T-helper 1 cell (primary cell): ENCODE measurements at places on chromosomes 3 and 15.
A peak's percentile ranks its signal among the peaks of the same experiment; 100 is the strongest.

- no peak for DNase-seq
Observed at GRCh38 chr15:98514034-98514622, 134.2 kb upstream of the IGF1R start.

- DNase-seq: no peak
Observed at GRCh38 chr15:20271647-20272046, 270.0 kb downstream of the GOLGA6L6 start.

- no peak for DNase-seq
Observed at GRCh38 chr3:128487813-128488635, 5.0 kb downstream of the GATA2 start.

DNA sequence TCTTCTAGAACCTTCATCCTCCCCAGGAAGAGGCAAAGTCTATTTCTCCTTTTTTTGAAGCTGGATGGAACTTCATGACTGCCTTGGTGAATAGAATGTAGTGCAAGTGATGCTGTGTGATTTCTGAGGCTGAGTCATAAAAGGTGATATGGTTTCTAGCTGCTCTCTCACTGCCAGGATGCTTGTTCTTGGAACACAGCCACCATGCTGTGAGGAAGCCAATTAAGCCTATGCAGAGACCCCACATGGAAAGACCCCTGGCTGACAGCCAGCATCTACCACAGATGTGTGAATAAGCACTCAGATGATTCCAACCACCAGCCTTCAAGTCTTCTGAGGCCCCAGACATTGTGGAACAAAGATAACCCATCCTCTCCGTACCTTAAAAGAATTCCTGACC, 57.0 kb downstream of the ISL2 start:
- no peak for DNase-seq

- DNase-seq: no peak
Observed at GRCh38 chr3:50521572-50521971, 18.1 kb upstream of the CACNA2D2 start.

GRCh38 chr15:43274136-43274535, 7.4 kb upstream of the TGM5 start:
- DNase-seq: no peak

- DNase-seq: no peak
Observed at GRCh38 chr3:58366699-58367098, 34.0 kb downstream of the PXK start.

DNA sequence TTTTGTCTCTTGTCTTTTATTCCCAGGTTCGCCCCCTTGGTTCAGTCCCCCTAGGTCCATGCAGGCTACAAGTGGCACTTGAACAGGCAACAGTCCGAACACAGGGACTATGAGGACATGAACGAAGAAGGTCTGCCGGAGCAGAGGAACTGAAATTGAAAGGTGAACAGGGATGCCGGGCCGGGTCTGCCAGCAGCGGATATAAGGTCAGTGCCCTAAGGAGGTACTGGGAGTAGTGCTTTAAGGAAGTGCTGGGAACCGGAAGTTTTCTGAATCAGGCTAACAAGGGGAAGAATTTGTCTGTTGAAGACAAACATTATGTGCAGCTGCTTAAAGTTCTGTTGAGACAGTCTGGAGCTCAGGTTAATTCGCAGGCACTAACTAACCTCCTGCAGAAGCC, 46.8 kb downstream of the LSM3 start:
- DNase-seq: no peak

GRCh38 chr3:142866841-142867631, 21.8 kb downstream of the PCOLCE2 start:
- DNase-seq: no peak

- DNase-seq: no peak
Observed at GRCh38 chr3:839981-840380, 252.8 kb upstream of the CNTN6 start.

DNA sequence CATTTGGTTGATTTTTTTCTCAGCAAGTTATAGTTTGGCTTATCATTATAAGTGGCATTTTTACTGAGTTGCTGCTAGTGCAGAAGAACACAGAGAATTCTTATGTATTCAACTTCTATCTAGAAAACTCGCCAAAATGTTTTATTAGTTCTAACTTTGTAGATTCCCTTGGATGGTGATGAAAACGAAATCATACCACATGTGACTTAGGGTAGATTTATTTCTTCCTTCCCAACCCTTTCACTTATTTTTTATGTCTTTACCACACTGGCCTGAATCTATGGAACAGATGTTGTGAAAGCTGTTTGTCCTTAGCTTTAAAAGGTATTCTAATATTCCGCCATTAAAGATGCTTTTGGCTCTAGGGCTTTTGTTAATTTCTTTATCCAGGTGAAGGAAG, 503.3 kb upstream of the CFAP20DC start:
- no peak for DNase-seq

DNA sequence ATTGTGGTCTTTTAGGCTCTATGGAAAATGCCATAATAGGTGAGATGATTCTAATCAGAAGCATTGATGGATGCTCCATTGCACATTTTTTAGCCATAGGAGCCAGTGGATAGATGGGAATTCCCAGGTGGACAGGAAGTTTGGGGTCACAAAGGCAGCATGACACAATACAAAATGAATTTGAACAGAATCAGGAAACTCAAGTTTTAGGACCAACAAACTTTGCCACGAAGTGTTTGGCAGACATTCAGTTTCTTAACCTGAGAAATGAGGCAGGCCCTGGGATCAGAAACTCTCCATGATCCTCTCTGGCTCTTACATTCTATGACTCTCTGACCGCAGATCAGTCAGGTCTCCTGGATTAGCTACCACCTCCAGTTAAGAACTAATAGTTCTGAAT, 275.4 kb downstream of the TIGIT start:
- no peak for DNase-seq

GRCh38 chr3:15390460-15390859, 36.9 kb downstream of the METTL6 start:
- no peak for DNase-seq

- no peak for DNase-seq
Observed at GRCh38 chr15:38367476-38367875, 86.5 kb upstream of the FAM98B start.

GRCh38 chr3:187265461-187265955, 26.0 kb downstream of the MASP1 start:
- DNase-seq: no peak

GRCh38 chr3:190497811-190498210, 16.1 kb upstream of the IL1RAP start:
- DNase-seq: no peak

- peak; percentile 50 for DNase-seq
Observed at GRCh38 chr3:182862159-182862860, 69.0 kb downstream of the ATP11B start.

DNA sequence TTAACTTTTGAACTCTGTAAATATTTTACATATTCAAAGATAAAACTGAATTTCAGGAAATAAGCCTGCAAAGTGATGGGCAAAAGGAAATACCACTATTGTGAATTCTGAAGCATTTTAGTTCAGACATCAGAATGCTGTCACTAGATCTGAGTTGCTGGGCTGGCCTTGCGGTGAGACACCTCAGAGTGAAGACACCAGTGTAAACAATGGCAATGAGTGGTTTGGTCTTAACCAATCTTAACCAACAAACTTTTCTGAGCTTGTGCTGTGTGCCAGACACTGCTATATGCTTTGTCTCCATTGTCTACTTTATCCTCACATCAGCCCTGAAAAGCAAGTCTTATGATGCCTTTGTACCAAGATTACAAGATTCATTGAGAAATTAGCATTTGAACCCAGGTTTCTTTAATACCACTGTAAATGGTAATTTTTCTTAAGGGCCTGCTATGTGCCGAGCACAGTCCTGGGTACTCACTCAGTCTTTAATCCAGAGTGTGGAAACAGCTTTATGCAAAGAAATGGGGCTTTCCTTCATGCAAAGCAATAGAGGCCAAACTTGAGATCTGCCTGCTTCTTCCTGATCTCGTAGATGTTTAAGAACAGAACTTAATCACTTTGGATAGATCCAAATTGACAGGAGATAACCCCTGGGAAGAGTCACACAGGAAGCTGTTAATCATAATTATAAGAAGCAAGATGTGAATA, 55.0 kb downstream of the TMEM39A start:
- DNase-seq: no peak

DNA sequence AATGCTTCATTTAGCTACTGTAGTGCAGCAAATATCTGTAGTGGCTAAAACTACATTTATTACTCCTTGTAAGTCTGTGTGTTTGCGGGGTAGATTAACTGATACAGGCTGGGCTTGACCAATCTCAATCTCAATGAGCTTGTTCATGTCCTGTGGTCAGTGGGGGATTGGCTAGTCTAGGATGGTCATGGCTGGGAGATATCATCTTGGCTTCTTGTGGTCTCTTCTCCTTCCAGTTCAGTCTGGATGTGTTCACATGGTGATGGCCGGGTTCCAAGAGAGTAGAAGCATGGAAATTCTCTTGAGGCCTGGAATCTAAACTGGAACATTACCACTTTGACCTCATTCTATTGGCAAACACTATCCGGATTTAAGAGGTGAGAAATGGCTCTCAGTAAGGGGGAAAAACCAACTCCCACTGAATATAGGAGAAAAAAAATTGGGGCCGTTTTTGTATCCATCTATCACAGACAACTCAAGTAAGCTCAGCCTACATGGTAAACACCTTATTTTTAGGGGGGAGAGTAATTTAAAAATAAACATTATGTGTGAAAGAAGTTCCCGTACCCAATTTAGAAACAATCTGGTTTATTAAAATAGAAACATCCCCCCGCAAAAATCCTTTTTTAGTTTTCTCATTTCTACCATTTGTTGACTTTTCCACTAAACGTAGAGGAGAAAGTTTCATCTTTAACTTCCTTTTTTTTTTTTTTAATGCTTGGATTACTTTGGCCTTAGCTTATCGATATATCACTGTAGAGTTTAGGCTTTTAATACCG, 284.9 kb upstream of the TBC1D5 start:
- no peak for DNase-seq

DNA sequence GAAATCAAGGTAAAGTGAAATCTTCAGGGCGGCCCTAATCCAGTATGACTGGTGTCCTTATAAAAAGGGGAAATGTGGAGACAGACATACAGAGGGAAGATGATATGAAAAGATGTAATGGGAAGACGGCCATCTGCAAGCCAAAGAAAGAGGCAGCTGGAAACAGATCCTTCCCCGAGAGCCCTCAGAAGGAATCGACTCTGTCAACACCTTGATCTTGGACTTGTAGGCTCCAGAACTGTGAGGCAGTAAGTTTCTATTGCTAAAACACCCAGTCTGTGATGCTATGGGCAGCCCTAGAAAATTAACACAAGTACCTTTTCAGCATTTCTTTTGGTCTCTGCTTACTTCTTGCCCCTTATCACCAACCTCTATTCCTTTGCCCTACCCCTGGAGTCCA, 174.7 kb upstream of the TPM1 start:
- DNase-seq: no peak

- no peak for DNase-seq
Observed at GRCh38 chr15:86611417-86612040, 531.9 kb downstream of the AGBL1 start.
